MCF 10A (cell line): ENCODE measurements at places on chromosomes 12 and 14. TPM values are rescaled to one million over a fixed set of nuclear protein-coding genes. Genes with fewer than 3 reads are reported as not detected.

The HOXC11 gene
- total RNA-seq: 1.2 and 1.6 TPM in 2 replicates

The KCNJ8 gene
- total RNA-seq: not detected in 2 replicates

The RPS6KA5 gene
- 1.3 and 2.2 TPM in 2 replicates for total RNA-seq

The ACOT6 gene
- total RNA-seq: not detected in 2 replicates

The FAR2 gene
- 1.7 TPM in 2 replicates for total RNA-seq

DNA sequence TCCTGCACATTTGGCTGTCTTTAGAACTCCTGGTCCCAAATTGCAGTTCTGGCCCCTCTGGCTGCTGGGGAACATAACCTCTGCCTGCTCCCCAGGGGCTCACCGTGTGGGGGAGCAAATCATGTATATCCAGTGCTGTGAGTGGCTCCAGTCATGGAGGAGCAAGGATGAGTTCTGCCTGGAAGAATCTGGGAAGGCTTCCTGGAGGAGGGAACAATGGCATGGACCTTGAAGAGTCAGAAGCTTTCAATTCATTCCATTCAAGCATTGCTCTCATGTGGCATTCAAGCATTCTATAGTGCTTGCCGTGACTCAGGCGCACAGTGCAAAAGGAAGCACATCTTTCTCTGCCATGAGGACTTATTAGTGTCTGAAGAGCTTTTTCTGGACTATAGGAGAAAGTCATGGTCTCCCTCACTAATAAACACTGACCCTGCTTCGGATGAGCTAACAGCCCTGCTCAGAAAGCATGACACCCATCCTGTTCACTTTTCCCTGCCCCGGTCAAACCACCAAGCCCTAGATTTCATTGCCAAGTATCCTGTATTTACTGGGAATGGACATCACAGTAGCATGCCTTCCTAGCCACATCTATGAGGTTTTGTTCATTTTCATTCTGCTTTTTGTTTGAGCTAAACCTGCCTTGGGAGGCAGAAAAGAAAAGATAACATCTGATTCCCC is 3.5 kb downstream of the IFI27 start:
- no peak for DNase-seq

DNA sequence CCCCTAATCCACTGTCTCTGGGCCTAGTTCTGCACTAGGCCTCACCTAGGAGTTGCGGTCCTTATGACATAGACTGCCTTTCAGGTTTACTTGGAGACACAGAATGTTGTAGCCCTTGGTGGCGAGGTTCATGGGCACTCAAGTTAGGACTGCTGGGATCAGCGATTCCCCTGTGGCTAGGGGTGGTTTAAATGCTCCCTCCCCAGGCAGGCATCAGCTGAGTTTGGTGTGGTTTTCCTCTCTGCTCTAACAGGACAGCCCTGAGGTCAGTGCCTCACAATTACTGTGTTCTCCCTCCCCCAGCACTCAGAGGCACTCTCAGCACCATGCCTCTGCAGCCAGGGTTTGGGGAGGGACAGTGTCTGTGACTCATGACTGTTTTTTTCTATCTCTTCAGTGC is 22.2 kb upstream of the RDH16 start:
- no peak for DNase-seq

GRCh38 chr12:47777741-47778558 is 4.9 kb downstream of the SLC48A1 start:
- DNase-seq: no peak

GRCh38 chr12:126061777-126062176 is 996.5 kb downstream of the AACS start:
- no peak for DNase-seq

DNA sequence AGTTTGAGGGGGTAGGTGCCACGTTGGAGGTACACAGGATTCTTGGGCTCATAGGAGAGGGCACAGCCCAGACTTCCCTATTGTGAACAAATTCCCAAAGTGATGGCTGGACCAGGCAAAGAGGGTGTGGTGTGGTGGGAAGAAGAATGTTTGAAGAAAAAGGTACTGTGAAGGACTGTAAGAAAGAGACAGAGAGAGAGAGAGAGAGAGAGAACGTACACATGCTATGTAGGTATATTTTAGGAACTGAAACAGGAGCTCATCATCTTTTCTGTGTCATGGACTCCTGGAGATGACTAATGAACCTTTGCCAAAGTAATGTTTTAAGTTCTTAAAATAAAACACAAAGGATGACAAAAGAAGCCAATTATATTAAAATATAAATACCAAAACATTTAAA is 24.5 kb downstream of the SLC17A8 start:
- no peak for DNase-seq

- DNase-seq: no peak
Measured at GRCh38 chr12:121701667-121702277, 10.8 kb upstream of the TMEM120B start.

DNA sequence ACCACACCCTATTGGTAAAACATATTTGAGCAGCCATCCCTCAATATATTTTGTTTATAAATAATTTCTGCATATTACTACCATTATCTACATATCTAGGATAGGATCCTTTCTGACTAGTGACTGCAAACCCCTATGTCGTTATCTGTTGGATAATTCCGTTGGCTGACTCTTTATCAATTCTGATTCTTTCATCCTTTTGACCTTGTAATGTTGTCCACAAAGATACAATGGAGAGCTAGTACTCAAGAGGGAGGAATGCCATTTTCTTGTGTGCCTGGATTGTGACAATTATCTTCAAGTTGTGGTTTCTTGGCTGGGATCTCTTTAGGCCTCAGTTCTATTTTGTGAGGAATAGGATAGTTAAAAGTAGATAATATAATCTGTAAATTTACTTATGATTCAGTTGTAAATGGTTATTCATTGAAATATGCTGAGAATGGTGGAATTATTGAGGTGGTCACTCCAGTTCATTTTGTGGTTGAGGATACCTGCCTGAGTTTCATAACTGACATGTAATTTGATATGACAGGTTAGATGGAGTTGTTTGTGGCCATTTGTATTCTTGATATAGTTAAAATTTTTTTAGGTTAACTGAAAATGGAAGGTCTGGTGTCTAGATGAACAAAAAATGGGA is 10.1 kb downstream of the CHST11 start:
- DNase-seq: no peak
